ENCODE measurements at places on chromosomes 1 and 21.

DNA sequence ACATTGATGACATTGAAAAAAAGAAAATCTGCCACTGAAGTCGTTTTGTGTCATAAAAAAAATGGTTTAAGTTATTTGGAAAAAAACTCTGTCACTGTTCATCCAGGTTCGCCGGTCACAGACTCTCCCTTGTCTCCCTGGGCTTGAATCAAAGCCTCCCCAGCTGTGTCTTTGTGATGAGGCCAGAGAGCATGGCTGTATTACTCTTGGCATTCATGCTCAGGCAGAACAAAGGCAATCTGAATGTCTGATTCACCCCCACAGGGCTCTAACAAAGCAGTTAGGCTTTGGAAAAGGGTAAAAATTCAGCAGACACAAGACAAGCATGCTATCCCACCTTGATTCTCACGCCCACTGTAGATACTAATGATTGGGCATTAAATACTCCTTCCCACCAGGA is 304.3 kb upstream of the PLD5 start:
- no peak for DNase-seq

DNA sequence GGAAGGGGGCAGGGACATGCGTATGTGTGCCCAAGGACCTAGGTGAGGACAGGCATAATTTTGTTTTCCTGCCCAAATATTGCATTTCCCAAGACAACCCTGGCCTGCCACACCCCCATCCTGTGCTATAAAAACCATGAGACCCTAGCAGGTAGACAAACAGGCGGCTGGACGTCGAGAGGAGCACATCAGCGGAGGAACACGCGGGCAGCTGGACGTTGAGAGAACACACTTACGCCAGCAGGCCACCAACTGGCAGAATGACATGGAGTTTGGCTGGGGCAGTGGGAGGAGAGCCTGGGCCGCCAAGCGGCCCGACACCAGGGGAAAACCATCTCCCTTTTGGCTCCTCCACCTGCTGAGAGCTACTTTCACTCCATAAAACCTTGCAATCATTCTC is 3.0 kb upstream of the FGGY start:
- DNase-seq = no peak

GRCh38 chr1:191910245-191910644 is 248.0 kb upstream of the RGS18 start:
- no peak for DNase-seq

GRCh38 chr1:203992440-203992839 is 80.5 kb upstream of the SOX13 start:
- DNase-seq = no peak

- no peak for DNase-seq
Measured at GRCh38 chr1:93681989-93682412, 364 bp upstream of the BCAR3 start.

DNA sequence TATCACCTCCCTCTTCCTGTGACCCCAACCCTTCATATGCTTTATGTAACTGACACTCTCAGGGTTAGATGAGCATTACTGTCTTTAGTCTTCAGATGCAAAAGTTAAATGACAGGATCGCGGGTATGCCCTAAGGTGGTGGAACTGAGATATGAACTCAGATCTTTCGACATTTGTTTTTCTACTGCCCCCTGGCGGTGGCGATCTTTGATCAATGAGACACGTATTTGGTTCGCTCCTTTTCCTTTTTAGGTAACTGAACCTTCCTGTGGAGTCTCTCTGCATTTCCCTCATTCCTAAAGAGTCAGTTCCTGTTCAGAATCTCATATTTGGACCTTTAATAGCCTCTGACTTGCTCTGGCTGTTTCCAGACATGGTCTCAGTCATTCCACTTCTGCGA is 47.8 kb upstream of the ZP4 start:
- no peak for DNase-seq

DNA sequence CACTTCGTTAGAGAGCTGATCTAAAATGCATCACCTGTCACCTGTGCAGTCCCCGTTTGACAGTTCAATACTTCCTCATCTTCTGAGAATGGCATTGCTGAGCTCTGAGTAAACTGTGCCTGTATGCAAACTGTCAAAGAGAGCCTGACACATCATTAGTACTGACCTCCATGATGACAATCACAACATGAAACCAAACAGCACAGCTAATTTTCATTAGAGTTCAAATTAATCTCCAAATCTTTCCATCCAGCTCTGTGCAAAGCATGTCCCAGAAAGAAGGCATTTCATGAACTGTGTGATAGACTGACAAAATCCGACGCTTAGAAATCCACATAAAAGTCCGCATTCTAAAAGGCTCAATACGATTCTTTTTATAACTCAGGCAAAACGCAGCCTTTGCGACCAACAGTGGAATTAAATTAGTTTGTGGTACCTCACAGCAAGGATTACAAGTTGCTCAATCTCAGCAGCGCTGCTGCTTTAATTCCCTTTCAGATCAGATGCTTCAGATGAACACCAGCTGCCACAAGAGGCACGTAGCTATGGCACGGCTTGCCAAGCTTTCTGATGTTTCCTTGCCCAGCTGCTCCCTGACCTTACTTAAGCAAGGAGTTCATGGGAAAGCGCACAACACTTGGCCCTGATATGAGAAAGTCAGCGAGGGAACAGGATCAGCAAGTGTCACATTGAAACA is 765.5 kb upstream of the PRMT6 start:
- no peak for DNase-seq

- DNase-seq = no peak
Measured at GRCh38 chr1:56019922-56020321, 559.4 kb downstream of the PLPP3 start.

DNA sequence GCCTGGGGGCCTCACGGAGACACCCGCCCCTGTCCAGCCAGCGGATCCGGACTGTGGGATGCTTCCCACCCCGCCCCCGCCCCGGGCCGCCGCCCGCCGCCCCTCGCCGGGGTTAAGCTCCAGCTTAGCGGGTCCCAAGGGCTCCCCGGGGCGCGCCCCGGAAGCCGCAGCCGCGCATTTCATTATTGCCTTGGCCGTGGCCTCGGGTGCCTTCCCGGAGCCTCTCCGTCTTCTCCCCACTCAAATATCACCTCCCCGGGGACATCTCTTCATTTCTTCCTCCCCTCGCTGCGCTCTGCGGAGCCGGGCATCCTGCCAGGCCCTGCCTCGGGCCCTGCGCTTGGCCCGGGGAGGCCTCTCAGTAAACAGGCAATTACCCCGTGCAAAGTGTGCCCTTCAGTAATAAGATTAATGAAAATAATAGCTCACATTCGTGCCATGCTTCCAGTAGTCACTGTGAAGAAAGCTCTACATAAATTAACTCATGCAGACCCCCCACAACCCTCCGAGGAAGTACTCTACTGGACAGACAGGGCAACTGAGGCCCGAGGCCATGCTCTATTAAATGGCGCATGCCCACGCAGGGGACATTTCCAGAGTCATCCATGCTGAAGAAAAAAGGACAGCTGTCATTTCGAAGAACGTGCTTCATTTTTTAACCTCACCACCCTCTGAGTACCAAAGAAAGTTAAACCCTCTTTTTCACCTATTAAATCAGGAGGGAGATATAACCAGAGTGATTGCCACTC is 49.9 kb upstream of the LAPTM5 start:
- no peak for DNase-seq

GRCh38 chr1:24551960-24552571 is 3.8 kb upstream of the NCMAP start:
- DNase-seq = no peak

- DNase-seq = no peak
Measured at GRCh38 chr1:8871539-8871935, 6.9 kb downstream of the ENO1 start.

- no peak for DNase-seq
Measured at GRCh38 chr1:15469361-15469760, 6.5 kb upstream of the CELA2B start.

DNA sequence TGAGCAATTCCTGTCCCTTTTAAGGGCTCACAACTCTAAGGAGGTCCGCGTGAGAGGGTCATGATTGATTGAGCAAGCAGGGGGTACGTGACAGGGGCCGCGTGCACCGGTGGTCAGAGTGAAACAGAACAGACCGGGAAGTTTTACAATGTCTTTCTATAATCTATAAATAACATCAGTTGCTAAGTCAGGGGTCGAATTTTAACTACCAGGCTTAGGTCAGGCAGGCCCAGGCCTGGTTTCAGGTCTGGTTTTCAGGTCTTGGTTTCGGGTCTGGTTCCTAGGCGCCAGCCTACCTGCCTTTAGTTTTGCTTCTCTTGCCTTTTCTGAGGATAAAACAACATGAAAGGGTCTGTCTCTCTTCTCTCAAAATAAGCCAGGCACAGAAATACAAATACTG is 476.0 kb upstream of the CAMK1G start:
- no peak for DNase-seq

- peak; percentile 22 for DNase-seq
Measured at GRCh38 chr1:45493116-45493697, 2.2 kb upstream of the TESK2 start.

DNA sequence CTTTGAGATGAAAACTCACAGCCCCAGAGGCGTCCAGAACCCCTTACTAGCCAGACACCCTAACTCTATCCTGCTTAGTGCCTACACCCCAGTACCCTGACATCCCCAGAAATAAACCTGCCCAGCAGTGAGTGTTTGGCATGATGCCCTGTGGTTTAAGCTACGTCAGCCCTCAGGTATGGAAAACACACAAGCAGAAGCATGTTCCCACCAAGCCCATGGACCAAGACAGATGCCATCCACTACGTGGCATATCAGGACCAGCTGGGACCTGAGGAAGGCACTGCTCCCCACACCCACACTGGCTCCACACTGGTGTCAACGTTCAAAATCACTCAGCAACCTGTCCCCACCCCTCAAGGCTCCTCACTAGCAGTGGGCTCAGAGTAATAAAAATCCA is 116.4 kb downstream of the SYT2 start:
- DNase-seq = no peak

DNA sequence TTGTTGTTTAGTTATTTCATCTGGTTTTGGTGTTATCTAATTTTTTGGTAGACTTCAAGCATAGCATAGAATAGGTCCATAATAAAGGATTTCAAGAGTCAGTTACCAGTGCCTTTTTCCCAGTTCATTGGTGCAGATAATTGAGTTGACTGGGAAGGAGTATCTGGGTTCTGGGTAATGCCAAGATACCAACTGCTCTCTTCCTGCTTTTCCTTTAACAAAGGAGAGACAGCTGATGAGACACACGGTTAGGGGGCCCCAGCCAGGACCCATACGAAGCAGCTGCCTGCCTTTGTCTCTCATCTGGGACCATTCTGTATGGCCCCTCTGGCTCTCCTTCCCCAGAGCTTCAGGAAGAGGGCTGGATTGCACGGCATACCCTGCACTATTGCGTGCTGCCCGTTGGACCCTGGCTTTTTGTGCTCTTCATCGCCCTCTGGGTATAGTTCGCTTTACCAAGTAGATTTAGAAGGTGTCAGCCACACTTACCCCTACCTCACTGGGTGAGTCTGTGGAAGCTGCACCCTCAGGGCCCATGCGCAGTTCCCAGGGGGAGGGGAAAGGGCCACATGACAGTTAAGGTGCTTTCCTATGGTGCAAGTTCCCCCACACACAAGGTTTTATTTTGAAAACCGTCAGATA is 7.0 kb downstream of the NAV1 start:
- DNase-seq = no peak

- no peak for DNase-seq
Measured at GRCh38 chr1:10541286-10541685, 66.5 kb downstream of the PEX14 start.

GRCh38 chr1:167685844-167686243 is 35.9 kb upstream of the MPZL1 start:
- no peak for DNase-seq

- DNase-seq = no peak
Measured at GRCh38 chr1:1306070-1306660, 1.6 kb downstream of the ACAP3 start.

DNA sequence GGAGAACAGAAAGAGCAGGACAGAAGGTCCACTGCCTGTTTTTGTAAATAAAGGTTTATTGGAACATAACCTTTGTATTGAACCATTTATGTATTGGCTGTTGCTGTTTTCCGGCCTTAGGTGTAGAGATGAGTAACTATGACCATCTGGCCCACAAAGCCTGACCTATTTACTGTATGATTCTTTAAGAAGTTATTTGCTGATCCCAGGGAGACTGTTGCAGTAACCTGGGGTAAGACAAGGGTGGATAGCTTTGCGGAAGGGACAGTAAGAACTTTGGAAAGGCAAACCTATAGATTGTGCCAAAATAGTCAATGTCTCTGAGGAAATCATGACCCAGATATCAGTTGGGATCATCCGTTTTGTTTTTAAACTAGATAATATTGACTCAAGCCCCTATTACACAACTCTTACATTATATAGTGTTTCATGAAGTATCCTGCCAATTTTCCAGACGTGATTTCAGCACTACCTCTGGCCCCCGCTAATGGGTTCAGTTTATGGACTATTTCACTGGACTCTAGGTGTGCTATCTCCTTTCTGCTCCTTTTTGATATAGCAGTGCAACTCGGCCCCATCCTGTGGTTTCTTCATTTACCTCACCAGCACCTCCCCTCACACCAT is 20.8 kb upstream of the TLCD4 start:
- no peak for DNase-seq

DNA sequence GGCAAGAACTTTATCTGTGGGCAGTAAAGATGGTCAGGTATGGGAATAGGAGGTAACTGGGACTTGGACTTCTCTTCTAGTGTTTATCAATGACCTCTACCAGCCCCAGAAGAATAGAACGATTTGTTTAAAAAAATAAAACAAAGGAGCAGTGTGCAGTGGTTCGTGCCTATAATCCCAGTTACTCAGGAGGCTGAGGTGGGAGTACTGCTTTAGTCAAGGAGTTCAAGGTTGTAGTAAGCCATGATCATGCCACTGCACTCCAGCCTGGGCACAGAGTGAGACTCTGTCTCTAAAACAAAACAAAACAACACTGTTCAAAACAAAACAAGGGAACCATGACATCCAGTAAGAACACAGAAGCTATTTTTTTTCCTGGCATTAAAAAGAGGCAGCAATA is 4.3 kb downstream of the RNF19B start:
- no peak for DNase-seq

- no peak for DNase-seq
Measured at GRCh38 chr1:3553166-3553939, 58.0 kb downstream of the MEGF6 start.

- no peak for DNase-seq
Measured at GRCh38 chr1:36284061-36284460, 22.1 kb upstream of the SH3D21 start.

DNA sequence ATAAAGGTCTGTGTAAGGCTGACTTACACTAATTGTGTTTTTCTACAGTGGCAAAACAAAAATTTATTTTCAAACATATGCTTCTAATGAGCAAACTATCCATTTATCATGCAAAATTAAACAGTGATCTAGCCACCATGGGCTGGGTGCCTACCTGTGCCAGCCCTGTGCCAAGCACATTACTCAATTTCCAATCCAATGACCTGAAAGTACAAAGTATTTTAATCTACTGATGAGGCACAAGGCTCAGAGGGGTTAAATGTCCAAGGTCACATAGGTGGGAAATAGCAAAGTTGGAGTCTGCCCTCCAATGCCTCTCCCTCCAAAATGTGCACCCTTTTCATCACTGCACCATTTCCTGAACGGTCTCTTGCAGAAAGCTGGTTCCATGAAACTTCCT is 279.1 kb upstream of the FMN2 start:
- DNase-seq = no peak

- no peak for DNase-seq
Measured at GRCh38 chr1:65964123-65964522, 171.4 kb downstream of the PDE4B start.

GRCh38 chr1:43634721-43635120 is 15.2 kb upstream of the KDM4A start:
- DNase-seq = no peak

- DNase-seq = no peak
Measured at GRCh38 chr21:44983421-44984206, 43.8 kb downstream of the SLX9 start.

Measured in activated T-helper 1 cell treated with anti-CD3 and anti-CD28 coated beads, Interleukin-2, amount 50 U/mL, for 16 hours (primary cell).